HFFc6 (cell line): ENCODE measurements at places on chromosomes 7 and 10.

DNA sequence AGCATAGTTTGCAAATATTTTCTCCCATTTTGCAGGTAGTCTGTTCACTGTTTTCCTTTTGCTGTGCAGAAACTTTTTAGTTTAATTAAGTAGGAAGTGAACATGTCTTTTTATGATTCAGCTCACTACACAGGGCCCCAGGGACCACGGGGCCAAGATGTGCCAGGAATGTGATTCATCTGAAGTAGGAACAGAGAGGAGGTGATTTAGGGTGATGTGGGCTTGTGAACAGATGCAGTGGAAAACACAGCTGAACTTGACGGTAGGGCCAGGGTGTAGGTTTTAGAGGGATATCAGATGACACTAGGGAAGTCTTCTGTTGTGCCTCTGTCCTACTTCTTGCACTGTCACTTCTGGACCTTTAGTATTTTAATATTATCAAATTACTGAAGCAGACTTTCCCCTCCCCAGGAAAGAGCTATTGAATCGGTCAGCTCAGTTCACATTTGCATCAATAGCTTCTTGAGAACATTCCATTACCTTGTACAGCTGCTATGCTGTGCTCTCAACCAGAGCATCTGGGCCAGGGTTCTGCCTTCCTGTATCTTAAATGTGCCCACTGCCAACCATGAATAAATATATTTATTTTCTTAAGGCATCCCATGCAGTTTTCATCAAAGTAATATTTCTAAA, 96.9 kb downstream of the OSBPL3 start:
- peak; percentile 65 for DNase-seq

DNA sequence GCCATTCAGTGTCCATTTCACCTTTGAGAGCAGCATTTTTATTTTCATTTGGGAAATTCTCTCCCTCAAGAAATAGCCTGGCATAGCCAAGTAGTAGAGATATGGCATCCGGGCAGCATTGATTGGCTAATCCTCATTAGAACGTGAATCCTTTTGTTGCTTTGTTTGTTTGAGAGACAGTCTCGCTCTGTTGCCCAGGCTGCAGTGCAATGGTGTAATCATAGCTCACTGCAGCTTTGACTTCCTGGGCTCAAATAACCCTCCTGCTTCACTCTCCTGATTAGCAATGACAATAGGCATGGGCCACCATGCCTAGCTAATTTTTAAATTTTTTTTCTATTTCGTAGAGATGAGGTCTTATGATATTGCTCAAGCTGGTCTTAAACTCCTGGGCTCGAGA, 1174.9 kb upstream of the AUTS2 start:
- no peak for DNase-seq

- DNase-seq: no peak
These were observed 139.7 kb upstream of the SH2B2 start for GRCh38 chr7:102147008-102147407.

GRCh38 chr7:32299133-32299702, 191.0 kb downstream of the LSM5 start:
- no peak for DNase-seq

DNA sequence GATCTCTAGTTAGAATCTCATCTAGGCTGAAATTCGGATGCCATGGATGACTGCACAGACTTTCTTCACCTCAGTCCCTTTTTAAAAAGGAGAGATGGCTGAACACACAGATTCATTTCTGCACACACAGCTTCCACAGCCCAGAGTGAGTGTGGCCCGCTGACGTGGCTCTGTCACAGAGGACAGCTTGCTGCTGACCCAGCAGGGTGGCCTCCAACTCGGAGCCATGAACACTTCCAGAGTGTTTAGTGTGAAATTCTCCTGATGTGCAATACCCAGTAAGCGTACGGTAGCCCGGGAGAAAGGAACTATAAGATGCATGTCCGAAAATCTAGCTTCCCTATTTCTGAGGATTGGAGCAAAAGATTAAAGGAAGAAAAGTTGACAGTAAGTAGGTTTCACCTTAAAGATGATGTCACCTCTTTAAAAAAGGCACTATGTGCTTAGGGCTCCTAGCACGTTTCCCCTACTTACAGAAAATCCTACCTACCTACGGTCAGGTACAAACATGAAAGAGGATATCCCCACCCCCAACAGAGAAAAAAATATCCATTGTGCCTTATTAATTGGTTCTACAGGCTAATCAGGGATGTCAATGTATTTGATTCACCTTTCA, 162.2 kb downstream of the RAPGEF5 start:
- no peak for DNase-seq

GRCh38 chr7:120720317-120720716, 137.6 kb downstream of the TSPAN12 start:
- DNase-seq: no peak

DNA sequence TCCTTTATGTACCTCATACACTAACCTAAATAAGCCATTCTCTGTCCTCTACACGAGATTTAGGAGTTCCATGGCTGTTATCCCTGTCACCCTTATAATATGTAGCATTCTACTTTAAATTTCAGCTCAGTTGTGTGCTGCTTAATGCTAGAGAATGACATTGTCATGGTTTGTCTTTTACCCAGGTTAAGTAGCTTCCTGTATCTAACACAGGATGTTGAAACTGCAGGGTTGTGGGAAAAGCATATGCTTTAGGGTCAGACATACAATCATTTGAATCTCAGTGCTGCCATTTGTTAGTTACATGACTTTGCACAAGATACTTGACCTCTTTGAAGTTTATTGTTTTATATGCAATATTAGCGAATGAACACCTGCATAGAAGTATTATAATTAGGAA, 235.1 kb upstream of the CACNA2D1 start:
- no peak for DNase-seq

- no peak for DNase-seq
These were observed 151.3 kb upstream of the FAM20C start for GRCh38 chr7:40799-41750.

DNA sequence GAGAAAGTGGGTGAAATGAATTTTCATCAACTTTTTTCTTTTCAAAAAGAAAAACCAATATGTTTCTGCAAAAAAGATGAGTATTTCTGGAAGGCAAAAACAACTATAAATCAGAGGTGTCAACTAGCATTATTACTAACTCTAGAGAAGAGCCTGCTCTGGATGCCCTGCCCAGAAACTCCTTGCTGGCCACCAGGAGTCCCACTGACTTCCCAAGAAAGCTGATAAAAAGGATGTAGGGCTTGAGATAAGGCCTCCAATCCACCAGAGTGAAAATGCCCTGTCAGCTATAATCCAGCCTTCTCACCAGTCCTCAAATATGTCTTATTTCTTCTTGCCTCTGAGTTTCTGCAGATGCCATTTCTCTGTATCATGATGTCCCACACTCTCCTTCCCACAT, 16.7 kb upstream of the FZD1 start:
- no peak for DNase-seq

- DNase-seq: no peak
These were observed 1.5 kb upstream of the FRAT2 start for GRCh38 chr10:97336006-97336405.

GRCh38 chr7:127474457-127474856, 81.9 kb upstream of the ZNF800 start:
- no peak for DNase-seq

DNA sequence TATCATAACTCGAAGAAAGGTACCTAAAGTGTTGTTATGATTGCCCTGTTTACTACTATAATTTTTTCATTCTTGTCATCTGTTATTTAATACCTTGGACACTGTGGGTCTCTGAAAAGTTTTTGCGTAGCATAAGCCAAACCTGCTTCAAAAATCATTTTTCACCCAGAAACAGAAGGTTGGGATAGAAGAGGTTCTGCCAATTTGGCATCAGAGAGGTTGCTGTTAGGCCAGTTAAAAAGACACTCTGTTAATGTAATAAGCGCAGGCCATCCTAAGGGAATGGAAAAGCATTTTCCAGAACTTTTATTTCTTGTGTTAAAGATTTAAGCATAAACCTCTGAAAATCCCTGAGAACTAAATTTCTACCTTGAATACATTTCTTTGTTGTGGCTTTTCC, 212.2 kb downstream of the BMPER start:
- no peak for DNase-seq

DNA sequence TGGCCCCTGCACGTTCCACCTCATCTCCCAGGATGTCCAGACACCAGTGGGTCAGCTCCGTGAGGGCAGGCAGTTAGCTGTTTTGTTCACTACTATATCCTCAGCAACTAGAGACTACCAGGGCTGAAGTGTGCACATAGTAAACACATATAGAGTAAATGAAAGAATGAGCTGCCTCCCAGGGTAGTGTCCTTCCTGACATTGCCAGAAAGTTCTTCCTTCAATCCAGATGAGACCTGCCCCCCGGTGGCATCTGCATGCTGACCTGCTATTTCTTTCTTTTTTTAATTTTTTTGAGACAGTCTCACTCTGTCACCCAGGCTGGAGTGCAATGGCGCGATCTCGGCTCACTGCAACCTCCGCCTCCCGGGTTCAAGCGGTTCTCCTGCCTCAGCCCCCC, 14.0 kb upstream of the ARPC1A start:
- no peak for DNase-seq

- DNase-seq: no peak
These were observed 95.1 kb upstream of the GPR26 start for GRCh38 chr10:123570898-123571515.

- DNase-seq: peak; percentile 72
These were observed 38.5 kb upstream of the LRRC17 start for GRCh38 chr7:102874166-102874829.

GRCh38 chr10:93461109-93461806, 20.9 kb downstream of the MYOF start:
- DNase-seq: peak; percentile 56

GRCh38 chr7:7834761-7835160, 116.4 kb upstream of the RPA3 start:
- DNase-seq: no peak

DNA sequence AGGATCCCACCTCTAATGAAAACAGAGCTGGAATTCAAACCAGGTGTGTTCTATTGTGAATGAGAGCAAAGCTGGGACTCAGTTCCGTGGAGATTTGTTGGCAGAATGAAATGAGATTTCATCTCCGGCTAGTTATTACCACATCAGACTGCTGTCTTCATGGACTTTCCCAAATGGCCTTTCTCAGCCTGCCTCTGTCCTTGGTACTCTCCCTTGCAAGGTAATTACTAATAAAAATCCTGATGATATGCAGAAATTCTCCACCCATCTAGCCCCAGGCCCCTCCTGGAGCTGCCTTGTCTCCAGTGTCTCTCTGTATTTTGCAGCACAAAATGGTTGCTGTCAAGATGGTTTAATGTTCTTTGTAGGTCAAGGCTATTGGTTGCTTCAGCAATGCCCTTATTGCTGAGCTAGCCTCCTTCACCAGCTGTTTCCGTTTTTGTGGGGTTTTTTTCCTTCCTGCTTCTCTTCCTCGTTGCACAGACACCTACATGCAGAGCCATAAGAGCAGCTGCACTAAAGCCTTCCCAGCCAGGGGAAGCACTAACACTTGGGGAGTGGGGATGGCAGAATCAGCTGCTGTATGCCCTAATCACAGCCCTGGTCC, 185.0 kb upstream of the GHITM start:
- DNase-seq: no peak

DNA sequence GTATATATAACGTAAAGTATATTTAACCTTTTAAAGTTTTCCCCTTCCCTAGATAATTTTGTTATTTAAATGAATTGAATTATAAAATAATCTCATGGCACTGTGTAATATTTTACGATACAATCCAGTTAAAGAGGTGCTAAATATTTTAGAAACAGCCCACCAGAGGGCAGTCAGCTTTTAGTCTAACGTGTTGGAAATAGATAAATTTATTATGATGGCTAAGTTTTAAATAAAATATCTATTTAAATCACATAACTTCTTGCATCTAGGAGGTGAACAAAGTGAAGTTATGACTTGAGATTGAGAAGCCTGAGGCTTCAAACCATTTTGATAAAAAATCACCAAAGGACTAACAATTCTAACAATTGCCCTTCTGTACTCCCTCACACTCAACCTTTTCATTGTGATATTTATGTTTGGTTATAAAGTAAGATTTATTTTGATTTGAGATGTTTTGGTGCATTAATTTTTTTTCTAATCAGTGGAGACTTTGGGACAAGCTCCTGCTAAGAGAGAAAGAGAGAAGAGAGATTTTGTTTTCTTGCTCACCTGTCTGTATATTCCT, 171.5 kb upstream of the SP4 start:
- DNase-seq: peak; percentile 18

DNA sequence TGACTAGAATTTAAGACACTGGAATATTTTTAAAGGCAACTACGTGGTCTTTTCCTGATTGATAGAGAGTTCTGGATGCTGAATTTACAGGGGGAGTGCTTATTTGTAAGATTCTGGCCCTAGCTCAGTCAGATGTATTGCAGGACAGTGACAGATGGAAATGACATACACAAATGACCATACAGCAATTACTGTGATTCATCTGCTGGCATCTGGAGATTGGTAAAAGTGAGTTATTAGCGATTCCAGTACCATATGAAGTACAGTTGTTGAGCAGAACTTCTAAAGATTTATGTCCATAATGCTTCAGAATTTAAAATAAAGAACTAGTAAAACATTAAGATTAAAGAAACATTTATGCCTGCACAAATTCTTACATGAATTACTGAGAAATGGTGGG, 243.2 kb downstream of the CRPPA start:
- DNase-seq: no peak

- no peak for DNase-seq
These were observed 715.0 kb upstream of the NRP1 start for GRCh38 chr10:34049469-34049868.

DNA sequence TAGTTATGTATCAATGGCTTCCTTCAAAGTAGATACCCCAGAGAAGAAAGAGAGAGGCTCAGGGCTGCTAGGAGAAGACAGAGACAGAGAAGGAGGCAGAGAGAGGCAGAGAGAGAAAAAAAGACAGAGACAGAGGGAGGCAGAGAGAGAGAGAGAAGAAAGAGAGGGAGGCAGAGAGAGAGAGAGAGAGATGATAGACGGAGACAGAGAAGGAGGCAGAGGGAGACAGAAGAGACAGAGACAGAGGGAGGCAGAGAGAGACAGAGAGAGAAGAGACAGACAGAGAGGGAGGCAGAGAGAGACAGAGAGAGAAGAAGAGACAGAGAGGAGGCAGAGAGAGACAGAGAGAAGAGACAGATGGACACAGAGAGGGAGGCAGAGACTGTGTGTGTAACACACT, 187.9 kb downstream of the DNAJB6 start:
- no peak for DNase-seq

GRCh38 chr7:45112648-45113047, 1.2 kb upstream of the TBRG4 start:
- DNase-seq: peak; percentile 18

GRCh38 chr7:106190589-106191330, 78.6 kb upstream of the SYPL1 start:
- no peak for DNase-seq

DNA sequence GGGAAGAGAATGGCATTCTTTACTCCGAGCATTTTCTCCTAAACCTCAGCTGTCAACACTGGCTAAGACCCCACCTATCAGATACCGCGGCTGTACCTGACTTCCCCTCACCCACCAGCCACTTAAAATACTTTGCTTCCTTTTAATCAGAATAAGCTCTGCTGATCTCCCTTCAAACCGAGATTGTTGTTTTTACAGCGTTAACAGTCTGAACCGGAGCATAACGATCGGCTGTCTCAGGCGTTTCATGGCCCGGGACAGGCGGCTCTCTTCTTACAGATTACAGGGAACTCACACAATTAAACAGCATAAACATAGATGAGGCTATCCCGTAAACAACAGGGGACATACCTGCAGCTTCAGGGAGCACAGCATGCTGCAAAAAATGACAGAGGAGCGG, 174.3 kb upstream of the RNF32 start:
- no peak for DNase-seq
